ENCODE measurements at places on chromosomes 7 and 10.

DNA sequence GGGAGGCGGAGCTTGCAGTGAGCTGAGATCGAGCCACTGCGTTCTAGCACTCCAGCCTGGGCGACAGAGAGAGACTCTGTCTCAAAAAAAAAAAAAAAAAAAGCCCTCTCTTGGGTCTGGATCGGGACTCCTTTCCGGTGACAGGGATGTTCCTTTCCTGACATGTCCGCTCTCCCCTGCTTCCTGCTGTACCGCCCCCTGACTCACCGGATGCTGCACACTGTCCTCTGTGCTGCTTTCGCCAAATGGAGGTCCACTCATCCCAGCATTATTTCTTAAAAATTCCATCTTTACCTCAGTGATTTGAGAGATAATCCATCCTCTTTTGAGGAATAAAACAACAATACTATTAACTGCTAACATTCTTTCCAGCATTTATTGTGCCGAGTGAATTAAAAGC lies 113.8 kb upstream of the EEPD1 start:
- DNase-seq = no peak

- DNase-seq = no peak
These were observed 52.8 kb upstream of the TMEM273 start for GRCh38 chr10:49240946-49241345.

DNA sequence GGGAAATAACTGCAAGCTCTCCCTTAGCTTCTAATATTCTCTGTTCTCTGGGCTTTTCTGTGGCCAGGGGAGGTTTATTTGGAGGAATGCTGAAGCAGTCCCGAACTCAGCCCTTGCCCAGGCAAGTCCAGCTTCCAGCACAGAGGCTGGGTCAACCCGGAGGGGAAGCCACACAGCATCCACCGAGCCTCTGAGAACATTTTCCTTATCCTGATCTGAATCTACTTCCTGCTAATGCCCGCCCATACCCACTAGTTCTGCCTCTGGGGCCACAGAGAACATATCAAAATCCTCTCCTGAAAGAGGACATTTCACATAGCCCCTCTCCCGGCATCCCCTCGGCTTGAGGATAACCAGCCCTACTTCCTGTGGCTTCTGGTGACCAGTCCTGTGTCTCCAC lies 31.1 kb downstream of the SH3PXD2A start:
- no peak for DNase-seq

- DNase-seq = no peak
These were observed 553.1 kb downstream of the PTPRN2 start for GRCh38 chr7:158034571-158034970.

DNA sequence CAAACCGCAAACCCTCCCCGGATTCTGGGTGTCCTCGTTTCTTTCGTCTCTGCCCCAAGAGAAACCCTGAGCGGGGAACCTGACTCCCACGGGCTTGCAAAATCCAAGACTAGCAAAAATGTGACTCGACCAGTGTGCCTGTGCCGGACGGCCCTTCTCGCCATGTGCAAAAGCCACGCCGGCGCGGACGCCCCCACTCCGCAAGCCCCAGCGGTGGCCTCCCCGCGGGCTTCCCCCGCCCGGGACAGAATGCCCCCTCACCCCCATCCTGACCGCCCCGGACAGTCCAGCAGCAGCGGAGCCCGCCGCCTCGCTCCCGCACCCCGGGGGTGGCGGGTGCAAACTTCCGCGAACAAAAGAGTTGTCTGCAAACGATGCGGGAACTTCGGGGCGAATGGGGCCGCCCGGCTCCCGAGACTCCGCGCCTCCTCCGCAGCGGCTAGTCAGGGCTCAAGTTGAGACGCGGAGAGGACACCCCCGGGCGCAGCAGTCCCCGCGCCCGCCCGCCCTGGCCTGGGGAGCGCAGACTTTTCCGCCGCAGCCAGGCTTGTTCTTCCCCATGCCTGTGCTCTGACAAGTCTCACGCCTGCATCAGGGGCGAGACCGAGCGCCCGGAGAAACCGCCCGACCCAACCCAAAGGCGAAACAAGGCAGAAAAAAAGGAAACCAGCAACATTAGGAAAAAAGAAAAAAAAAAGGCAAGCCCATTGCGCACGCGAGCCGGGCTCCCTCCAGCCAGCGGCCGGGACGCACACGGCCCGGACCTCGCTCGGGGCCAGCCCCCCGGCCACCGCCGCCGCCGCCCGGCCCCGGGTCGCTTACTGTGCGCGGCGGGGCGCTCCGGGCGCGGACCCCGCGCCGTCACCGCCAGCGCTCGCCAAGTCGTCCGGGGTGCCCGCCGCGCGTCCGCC lies 732 bp downstream of the FAM53B start:
- DNase-seq = no peak

DNA sequence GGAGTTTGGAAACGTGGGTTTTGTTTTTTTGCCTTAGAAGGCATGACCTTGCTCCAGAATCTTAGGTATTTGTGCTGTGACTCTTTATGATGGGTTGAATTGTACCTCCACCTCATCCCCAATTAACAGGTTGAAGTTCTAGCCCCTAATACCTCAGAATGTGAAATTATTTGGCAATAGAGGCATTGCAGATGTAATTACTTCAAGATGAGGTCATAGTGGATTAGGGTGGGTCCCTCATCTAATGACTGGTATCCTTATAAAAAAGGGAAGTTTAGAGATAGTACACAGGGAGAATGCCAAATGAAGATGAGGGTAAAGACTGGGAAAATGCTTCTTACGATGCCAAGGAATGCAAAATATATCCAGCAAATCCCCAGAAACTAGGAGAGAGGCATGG lies 3.0 kb upstream of the FAM200A start:
- no peak for DNase-seq

GRCh38 chr7:96663871-96664445 lies 45.7 kb downstream of the SEM1 start:
- no peak for DNase-seq

- no peak for DNase-seq
These were observed 527.8 kb downstream of the LRMDA start for GRCh38 chr10:75959209-75959608.

- peak; percentile 49 for DNase-seq
These were observed 220.3 kb downstream of the PHTF2 start for GRCh38 chr7:78018641-78019446.

DNA sequence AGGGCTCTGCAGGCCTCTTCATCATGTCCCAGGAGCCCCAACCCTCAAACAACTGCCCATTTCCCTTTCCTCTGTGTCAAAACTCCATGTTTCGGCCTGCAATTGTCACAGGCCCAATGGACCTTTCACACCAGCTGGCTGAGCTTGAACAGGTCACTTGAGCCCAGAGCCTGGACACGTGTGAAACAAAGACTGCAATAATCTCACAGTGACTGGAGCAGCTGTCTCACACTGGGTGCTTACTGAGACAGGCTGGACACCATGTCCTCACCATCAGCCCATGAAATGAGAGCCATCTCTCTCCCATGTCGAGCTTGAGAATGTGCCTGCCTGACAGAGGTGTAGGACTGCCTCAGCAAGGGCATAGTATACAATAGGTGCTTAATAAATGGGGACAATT lies 19.5 kb upstream of the EIF5AL1 start:
- no peak for DNase-seq

DNA sequence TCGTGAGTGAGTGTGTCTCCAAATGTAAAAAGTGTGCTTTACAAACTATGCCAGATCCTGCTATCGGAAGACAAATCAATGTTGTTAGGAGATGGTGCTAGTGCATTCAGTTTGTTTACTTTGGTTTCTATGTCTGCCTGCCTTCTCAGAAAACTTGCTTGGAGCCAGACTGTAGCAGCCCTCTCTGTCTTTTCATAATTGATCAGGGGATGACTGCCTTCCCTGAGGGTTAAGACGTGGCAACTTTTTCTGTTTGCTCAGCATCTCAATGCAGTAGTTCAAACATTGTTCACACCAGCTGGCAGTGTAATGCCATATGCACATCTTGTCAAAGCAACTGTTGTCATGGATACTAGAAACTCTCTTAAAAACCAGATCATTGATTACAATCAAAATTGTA lies 118.5 kb downstream of the FOXP2 start:
- DNase-seq = peak; percentile 42

DNA sequence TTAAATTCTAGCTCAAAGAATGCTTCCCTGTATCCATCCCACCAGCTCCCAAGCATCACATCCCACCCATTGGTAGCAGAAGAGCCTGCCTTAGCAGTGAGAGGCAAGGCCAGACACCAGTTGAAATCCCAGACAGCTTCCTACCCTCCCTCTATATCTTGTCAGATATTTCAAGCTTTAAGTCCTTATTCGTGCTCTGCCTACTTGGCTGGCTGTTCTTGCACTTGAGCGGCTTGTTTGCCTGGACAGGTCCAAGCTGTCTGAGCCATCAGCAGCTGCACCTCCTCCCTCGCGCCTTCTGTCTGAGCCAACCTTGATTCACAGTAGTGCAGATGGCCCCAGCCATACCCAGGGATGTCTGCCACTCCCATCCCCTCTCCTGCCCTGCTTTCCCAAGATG lies 16.4 kb downstream of the LRRC4 start:
- peak; percentile 51 for DNase-seq
